CD14-positive monocyte (primary cell): ENCODE measurements at places on chromosomes 1 and 21.

GRCh38 chr1:209881619-209882018 lies 53.8 kb downstream of the UTP25 start:
- DNase-seq: no peak

DNA sequence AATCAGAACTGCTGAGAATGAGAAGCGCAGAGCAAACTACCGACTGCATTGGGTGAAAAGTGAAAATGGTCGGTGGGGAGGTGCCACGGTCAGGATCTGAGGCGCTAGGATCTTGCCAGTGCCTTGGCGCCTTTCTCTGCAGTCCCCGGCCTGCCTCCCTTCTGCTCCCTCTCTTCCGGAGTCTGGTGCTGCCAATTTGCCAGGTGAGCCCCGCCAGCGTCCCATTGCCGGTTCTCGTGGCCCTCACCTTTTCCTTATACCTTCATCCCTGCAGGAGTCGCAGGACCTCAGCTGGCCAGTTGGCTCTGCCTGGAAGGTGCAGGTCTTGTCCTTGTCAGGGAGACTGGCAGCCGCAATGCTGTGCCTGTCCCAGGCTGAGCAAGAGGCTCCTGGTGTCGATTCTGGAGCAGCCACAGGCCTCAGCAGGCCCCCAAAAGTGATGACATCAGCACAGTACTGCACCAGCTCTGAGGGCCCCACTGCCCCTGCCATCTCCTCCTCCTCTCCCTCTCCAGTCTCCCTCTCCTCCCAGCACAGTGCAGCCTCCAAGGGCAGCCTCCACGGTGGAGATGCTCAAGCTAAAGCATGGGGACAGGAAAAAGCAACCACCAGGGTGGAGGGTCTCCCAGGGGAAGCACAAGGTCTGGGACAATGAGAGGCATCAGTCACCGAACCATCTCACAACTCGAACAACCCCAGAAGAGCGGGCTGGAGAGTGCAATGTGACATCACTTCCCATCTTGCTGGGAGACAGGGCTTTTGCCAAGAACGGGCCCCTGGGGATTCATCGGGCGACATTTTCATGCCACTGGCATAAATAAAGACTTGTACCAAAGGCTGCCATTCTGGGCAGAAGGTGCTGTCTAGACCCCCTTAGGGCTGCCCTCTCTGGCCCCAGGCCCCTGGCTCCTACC lies 37.1 kb upstream of the H6PD start:
- DNase-seq: no peak

DNA sequence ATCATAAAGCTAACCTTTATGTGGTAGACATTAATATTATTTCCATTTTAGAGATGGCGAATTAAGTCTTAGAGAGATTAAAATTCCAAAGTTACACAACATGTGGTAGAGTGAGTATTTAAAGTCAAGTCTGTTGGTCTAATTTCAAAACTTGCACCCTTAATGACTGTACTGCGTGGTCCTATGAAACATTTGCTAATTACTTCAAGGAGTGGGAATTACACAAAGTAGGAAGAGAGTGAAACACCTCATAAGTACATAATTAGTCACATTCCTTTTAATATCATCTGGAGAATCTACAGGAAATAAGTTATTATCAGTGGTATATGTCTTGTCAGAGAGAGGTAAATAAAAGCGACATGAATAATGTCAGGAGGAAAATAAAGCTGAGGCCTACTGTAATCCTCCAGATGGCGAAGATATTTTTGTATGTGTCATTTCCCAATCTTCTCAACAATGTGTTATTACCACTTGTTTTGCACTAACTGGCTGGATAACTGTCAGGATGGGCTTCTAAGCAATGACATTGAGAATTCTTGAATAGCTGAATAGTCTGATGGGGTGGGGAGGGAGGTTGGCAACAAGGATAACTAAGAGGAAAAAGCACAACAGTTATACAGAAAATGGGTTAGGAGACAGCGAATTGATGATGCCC lies 95.5 kb downstream of the TNFSF18 start:
- DNase-seq: no peak

- DNase-seq: no peak
These were observed 59.8 kb downstream of the EDN2 start for GRCh38 chr1:41424581-41425118.

- no peak for DNase-seq
These were observed 176.6 kb upstream of the PBX1 start for GRCh38 chr1:164382384-164382783.

GRCh38 chr1:32828341-32828740 lies 10.9 kb downstream of the S100PBP start:
- no peak for DNase-seq

- no peak for DNase-seq
These were observed 132.0 kb downstream of the FOXD2 start for GRCh38 chr1:47569681-47570470.

GRCh38 chr1:788835-789234 lies 102.4 kb upstream of the OR4F16 start:
- DNase-seq: no peak

DNA sequence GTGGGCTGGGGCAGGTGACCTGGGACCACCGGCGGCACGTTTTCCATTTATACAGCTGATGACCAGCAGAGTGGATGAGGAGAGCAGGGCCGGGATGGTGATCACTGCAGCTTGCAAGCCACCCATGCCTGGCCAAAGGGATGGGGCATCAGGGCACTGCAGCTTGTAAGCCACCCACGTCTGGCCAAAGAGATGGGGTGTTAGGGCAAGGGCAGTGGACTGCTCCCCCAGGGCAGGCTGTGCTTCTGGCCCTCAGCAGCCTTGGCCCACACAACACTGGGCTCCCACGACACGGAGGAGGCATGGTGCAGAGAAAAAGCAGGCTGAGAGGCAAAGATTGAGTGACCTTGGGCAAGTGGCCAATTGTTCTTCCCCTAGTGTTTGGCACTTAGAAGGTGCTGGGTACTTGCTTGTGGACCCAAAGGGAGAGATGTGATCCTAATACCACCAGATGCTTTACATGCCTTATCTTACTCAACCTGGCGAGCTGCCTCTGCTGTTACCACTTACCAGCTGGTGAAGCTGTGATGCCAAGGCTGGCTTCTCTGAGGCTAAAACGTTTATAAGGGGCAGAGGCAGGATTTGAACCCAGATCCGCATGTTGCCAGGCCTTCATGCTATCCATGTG lies 48.3 kb downstream of the TRIM62 start:
- DNase-seq: no peak

- no peak for DNase-seq
These were observed 26.8 kb upstream of the CD1D start for GRCh38 chr1:158153746-158154444.

DNA sequence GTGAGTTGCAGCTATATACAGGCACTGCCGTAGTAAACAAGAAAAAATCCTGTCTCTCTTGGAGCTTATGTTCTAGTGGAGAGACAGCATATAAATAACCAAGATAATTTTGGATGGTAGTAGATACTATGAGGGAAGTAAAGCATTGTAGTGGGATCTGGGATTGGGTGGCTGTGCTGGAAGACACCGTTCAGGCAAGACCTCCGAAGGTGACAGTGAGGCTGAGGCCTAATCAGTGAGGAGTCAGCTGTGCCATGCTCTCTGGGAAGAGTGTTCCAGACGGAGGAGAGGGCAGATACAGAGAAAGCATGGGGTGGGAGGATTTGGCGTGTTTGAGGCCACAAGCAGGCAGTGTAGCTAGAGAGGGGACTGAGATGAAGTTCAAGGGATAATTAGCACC lies 6.0 kb downstream of the TMEM222 start:
- no peak for DNase-seq

GRCh38 chr1:201020721-201021629 lies 2.5 kb downstream of the KIF21B start:
- no peak for DNase-seq

DNA sequence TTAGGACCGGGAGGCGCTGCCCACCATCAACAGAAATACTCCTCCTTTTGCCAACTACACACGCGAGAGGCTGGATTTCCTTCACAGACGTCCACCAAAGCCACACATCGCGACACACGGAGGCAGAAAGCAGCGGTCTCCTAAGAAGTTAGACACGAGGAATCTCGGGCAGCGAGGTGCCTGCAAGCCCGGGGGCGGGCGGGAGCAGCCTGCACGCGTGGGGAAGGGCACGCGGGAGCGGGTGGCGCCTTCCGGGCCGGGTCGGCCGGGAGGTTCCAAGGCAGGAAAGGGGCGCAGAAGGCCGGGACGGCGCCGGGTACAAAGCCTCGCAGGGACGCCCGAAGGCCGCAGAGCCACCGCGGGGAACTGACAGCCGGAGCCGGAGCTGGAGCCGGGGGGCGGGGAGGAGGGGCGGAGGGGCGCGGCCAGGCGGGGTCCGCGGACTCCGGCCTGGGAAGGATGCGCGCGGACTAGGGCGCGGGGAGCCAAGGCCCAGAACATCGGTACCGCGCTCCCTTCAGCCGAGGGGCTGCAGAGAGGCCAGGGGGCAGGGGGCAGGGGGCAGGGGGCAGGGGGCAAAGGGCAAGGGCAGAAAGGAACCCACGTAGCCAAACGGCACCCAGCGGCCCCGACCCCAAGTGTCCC lies 722 bp downstream of the NPHP4 start:
- no peak for DNase-seq

- DNase-seq: no peak
These were observed 366.1 kb upstream of the ST6GALNAC5 start for GRCh38 chr1:76501136-76501535.

DNA sequence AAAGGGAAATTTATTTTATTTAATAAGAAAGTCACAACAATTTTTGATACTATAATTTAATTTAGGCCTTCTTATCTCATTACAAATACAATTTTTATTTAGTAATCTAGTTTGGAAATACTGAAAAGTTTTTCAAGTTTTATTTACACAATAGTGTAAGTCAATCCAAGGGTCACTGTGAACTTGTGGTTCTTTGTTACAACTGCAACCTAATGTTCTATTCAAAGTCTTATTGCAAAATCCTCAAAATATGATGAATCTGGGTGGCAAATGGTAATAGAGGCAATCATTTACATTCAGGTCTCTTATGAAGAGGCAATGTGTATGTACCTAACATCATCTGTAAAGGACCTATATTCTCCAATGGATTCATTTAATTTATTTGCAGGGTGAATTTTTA lies 421.2 kb downstream of the DPYD start:
- no peak for DNase-seq

DNA sequence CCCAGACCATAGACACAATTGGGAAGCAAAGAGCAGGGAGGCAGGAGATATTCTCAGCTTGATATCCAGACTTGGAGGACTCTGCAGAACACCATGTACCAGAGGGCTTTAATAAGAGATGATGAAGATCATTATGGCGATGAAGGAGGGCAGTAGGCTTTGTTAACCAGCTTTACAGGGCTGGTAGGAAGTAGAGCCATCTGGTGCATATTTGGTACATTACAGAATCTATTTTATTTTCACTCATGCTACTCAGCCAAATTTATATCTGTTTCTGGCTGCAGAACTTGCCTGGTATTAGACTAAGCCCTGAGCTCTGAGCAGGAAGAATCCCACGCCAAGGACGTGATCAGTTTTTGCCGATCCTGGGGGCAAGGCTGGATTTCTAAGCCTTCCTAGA lies 61.8 kb upstream of the SYT6 start:
- DNase-seq: no peak

GRCh38 chr1:201305815-201306214 lies 22.5 kb downstream of the PKP1 start:
- no peak for DNase-seq

GRCh38 chr1:58204284-58204683 lies 342.2 kb downstream of the OMA1 start:
- no peak for DNase-seq

DNA sequence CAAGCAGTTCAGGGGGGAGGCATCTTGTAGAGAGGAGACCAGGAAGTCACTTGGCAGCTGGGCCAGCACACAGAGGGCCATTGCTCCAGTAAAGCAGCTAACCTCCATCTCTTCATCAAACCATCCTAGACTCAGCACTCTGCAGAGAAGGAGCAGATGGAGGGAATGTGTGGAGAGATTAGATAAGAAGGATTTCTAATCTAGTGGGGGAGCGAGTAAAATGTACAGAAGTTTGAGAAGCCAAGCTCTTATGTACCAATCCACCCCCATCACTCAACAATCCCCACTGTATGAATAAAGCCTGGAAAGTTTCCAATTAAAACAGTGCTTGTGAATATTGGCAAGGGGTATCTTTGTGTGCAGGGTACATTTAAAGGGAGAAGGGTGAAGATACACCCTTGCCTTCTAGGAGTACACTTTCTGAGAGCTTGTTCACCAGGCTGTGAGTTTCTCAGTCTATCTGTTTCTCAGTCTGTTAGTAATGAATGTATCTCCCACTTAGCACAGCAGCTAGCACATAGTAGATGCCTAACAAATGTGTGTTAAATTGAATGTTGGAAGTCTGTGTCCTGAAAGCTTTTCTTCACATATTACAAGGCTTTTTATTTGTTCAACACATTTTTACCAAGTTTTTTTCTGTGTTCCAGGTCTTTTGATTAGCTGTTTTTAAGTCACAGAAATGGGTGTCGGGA lies 142.7 kb upstream of the UBE2U start:
- no peak for DNase-seq

DNA sequence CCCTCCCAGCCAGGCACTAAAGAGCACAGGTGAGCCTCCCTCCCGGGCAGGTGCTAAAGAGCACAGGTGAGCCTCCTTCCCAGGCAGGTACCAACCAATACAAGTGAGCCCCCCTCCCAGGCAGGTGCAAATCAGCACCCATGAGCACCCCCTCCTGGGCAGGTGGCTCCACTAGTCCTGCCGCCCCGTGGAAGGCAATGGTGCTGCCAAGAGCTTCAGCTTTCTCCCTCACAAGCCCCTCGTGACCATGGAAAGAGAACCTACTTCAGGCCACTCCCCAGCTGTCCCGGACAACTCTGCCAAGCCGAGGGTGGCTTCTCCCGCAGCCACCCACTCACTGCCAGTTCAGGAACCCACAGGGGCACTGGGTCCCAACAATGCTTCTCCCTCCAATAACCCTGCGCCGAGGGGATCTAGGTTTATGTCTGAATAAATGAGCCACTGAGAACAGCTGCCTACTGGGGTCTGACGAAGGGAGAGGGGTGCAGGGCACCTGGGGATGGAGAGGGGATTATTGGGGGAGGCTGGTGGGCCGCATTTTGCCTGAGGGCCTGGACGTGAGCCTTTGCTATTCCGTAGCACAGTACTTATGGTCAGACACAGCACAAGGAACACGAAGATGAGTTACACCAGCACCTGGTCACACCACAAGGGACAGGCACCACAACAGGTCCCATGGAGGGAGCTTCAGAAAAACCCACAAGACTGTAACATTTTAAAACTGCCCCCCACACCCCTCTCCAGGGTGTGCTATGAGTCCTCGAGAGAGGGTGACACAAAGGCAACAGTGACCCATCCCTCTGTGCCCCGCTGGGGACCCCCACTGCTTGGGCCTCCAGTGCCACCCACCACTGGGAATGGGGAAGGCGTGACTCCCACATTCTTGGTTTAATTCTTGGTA lies 46.3 kb downstream of the PRDM15 start:
- DNase-seq: no peak

DNA sequence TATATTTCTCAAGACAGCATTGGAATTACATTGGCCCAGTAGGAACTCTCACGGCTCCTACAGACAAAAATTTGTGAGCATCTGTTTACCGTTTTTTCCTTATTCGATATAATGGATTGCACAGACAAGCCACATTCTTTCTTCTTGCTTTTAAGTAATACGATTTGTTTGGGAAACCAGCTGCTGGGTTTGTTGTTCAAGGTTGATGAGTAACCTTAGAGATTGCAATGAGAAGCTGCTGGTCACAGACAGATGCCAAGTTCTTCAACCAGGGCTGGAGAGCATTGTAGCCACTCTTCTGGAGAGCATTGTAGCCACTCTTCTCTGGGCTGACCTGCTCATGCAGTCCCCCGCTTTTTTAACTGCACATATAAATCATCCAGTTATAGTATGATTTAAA lies 1.4 kb upstream of the MIA3 start:
- DNase-seq: no peak

- no peak for DNase-seq
These were observed 219.6 kb downstream of the LTN1 start for GRCh38 chr21:28773036-28773435.
